ENCODE measurements at places on chromosomes 3 and 15. TPM values are rescaled to one million over a fixed set of nuclear protein-coding genes. Genes with fewer than 3 reads are reported as not detected.

LINGO1 gene
- polyA plus RNA-seq, result 17.8 TPM

KBTBD8 gene
- 1.5 TPM for polyA plus RNA-seq

C2CD4A gene
- polyA plus RNA-seq, result not detected

CTXND1 gene
- polyA plus RNA-seq, result 32.2 TPM

PRSS50 gene
- polyA plus RNA-seq, result 0.78 TPM

PXYLP1 gene
- polyA plus RNA-seq, result 28.9 TPM

SPESP1 gene
- 3.1 TPM for polyA plus RNA-seq

Measured in left lung (tissue), 14 donors.